GM03348 (cell line): ENCODE measurements at places on chromosomes 5 and 9.
A peak's percentile ranks its signal among the peaks of the same experiment; 100 is the strongest.

- no peak for DNase-seq
Measured at GRCh38 chr5:168269937-168270330, 21.5 kb upstream of the WWC1 start.

DNA sequence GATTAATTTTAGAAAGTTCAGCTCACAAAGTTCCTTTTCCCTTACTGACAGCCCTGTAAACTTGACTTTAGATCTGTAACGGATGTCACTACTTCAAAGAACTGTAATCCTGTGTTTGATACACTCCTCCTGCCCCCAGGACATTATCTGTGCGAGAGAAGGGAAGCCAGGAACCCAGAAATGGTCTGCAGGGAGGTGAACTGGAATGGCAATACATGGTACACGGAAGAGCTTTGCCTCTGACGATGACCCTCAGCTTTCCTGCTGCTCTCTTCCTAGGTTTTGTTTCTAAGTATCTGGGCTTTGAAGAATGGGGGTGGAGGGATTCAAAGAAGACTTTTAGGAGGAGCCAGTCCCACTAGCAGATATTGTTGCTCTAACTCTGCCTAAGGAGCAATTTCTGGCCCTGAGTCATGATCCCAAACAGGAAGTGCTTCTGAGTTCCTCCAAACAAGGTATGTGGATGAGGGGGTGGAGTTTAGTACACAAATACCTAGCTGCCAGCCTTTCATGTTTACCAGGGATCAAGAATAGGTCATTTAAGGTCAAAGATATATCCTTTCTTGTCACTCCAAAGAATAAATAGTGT lies 43.4 kb upstream of the TMC1 start:
- DNase-seq, result peak; percentile 73

DNA sequence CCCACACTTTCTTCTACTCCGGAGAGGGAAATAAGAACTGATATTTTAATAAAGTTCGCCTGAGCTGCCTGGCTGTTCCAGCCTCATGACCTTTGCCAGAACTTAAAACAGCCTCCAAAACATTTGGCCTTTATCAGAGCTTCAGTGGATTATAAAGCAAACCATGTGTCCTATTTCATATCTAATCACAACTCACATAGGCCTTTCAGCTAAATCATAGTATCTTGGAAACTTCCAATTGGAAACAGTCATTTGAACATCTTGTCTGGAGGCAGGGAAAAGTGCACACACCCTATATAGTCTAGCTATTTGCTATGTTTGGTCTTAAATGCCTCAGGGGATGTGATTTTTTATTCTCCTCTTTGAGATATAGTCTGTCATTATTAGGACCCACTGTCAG lies 46.0 kb upstream of the FREM1 start:
- no peak for DNase-seq

- peak; percentile 76 for DNase-seq
Measured at GRCh38 chr9:126704157-126704891, 90.6 kb downstream of the LMX1B start.

DNA sequence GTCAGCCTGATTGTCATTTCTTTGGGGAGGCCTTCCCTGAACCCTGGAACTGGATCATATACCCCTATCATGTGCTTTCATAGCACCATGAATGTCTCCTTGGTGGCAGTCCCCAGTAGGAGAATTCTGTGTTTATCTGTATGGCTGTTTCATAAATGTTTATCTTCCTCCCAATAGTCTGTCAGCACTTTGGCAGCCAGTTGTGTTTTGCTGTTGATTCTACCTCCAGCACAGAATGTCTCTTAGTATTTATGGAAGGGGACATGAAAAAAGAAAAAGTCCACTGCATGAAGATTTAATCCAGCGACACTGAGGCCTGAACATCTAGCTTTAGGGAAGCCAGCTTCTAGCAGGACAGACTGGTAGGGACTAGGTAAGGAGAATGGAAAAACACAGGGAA lies 38.3 kb downstream of the GHR start:
- no peak for DNase-seq
